ENCODE measurements at places on chromosomes 12 and 14.

DNA sequence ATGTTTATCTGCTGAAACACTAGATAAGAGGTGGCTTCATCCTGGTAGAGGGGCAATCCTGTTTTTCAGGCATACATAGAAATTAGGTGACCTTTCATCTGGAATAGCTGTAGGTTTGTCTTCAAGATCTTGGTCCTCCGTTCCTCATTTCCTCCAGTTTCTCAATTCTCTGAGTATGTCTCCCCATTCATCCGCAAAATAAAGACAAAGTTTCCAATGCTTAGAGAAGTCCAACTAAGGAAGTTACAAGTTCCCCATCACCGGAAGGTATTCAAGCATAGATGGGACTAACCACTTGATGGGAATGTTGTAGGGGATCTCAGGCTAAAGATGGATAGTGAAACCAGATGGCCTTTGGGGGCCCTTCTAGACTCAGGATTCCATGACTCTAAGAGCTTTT, 34.3 kb downstream of the ERG28 start:
- no peak for DNase-seq

GRCh38 chr12:4280351-4281163, 7.0 kb downstream of the CCND2 start:
- no peak for DNase-seq

GRCh38 chr12:52148464-52149181, 43.2 kb downstream of the KRT80 start:
- DNase-seq, result no peak

- DNase-seq, result no peak
These were observed 138.7 kb upstream of the PZP start for GRCh38 chr12:9346866-9347327.

DNA sequence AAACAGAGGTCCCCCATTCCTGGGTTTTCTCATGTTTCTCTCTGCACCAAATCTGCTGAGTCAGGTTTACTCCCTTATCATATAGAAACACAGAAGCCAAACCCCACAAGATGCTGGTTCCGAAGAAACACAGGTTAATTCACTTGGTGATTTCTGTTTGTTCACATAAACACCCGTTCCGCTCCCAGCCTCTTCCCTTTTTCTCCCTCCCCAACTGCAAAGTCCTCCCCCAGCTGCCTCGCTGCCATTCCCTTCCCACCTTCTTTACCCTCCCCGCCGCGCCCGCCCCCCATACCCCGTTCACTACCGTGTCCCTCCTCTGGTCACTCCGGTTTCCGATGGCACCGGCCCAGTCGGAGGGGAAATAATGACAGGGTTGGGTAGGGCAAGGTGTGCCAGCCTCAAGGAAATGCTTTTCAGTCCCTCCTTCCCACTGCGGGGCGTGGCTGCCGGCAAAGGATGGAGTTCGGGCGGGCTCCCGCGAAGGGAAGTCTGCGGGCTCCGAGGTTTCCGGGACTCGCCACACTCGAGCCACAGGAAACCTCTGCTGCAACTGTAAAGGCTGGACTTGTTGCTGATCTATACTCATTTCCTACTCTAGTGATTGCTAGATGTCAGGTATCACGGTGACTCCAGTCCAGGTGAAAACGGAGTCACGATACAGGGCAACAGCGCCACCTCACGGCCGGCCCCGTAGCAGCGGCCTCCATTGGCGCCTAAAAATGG, at the start of gene STYK1:
Gene STYK1, minus strand, starts transcription at position 394 of the 726 bp plus-strand sequence. CDS start 39,434 bp downstream, outside the sequence.
- DNase-seq, result peak; percentile 25

DNA sequence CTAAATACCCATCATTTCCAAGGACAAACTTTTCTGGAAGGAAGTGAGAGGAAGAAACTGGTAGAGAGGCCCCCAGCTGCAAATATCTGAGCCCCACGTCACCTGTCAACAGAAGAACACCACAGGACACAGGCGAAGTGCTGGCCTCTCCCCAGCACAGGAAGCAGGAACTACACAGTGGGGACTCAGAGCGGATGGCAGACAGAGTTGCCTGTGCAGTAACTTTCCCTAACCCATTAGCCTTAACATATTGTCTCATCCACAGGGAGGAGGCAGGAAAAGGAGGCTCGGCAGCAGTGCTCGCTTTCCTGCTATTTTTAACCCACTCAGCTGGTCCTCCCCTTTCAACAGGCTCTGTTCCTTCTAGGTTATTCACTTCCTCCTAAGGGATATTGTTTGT, 111.5 kb upstream of the TMPO start:
- no peak for DNase-seq

DNA sequence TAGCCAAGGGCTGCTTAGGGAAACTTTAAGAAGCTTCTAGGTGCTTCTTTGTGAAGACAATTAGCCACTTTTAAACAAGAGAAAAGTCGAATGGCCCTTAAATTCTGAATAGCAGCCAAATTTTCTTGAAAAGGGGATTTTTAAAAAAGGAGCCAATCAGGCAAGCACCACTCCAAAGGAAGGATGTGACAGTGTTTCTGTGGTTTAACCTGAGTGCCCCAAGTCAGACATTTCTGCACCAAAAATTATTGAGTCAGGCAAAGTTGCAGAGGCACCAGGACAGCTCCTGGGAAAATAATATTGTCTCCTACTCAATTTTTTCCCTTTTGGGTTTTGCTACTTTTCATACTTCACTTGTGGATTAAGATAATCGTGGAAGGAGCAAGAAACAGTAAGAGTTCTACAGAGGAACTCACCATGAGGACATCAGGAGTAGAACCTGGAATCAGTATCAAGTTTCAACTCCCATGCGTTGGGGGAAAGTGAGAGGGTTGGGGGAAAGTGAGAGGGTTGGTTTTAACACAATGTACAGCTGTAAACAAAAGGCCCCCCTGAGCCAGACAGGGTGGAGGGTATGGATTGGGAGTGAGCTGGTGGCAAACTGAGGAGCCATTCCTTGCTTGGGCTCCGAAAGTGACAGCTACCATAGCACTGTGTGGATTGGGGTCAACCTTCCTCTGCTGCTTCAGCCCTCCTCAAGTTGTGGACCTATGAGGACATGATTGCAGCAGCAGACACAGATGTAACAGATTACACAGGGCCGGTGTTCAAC, 90.8 kb downstream of the SLC38A1 start:
- no peak for DNase-seq

DNA sequence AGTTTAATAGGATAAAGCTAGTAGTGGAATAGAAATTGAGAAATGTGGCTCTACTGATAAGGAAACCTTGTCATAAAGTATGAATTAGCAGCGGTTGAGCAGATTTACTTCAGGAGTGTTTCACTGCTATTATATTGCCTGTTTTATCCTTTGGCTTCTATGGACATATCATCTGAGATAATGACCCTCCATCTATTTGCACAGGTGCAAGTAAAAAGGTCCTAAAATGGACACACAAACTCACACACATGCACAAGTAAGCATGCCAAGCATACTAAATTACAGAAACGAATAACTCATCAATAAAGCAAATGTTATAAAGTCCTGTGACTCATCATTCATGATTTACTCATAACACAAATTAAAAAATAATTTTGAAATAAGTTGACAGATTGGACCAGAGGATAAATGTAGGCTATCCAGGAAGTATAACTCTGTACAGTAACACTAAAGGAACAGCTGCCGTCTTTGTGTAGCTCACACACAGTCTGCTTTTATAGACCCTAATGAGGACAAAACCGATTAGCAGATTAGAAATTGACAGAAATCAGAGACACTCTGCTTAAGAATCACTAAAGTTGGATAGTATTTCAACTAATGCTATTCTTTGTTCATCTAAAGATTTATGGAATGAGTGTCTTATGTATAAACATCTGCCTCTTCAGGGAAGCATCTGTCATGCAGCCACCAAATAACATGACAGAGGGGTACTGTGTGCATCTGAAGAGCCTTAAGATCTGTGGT, 73.9 kb downstream of the SYT1 start:
- DNase-seq, result no peak

DNA sequence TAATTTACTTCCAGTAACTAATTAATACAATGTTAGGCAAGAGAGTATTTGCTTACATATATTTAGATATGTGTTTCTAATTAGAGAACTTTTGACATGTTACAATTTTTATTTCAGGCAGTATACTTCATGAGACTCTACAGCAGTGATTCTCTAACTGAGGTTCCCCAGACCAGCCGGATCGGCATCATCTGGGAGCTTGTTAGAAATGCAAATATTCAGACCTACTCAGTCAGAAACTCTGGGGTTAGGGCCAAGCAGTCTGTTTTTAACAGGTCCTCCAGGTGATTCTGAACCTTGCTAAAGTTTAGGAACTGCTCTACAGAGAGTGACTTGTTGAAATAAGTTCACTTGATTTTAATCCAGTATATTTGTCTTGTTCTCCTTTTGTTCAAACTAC, 46.5 kb downstream of the ARID2 start:
- DNase-seq, result no peak

DNA sequence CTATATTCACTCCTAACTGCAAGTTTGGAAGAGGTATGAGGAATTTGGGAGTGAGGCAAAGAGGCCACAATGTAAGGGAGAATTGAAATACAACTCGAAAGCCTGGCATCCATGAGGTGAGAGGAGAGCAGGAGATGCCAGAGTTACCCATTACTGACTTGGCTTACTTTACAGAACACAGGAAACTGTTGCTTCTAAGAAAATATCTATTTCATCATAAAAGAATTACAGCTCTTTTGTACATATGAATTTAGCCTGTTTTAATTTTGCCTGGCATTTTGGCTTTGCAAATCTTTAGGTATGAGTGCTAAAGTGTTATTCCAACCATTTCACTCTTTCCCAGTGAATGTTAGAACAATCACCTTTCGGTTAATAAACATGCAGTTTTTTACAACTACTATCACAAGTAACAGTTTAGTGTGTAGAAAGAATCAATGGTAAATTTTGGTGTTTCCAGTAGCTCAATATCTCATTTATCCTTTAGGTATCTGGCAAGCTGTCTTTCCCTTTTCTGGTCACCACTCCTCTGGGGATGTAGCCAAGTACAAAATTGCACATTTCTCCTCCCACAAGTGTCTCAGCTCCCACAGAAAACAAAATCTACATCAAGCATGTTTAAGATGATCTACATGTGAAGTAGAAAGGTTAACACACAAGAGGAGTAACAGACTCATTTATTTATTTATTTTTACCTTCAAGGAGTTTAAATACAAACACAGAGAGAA, 196.6 kb upstream of the DCN start:
- DNase-seq, result no peak
